ENCODE measurements at places on chromosomes 3 and 15. TPM values are rescaled to one million over a fixed set of nuclear protein-coding genes. Genes with fewer than 3 reads are reported as not detected.

The SETD5 gene
- total RNA-seq, result 185 TPM

The GOLGA8T gene
- not detected for total RNA-seq

The ZCWPW2 gene
- total RNA-seq, result 2.6 TPM

The C2CD4A gene
- total RNA-seq, result not detected

The DPP8 gene
- 54.4 TPM for total RNA-seq

The THSD4 gene
- 85.5 TPM for total RNA-seq

The BCHE gene
- total RNA-seq, result 53.3 TPM

The ZBTB11 gene
- total RNA-seq, result 55.8 TPM

The PPP1R14D gene
- total RNA-seq, result not detected

The NLGN1 gene
- total RNA-seq, result 74.2 TPM

The ALDH1A3 gene
- 143 TPM for total RNA-seq

The GATA2 gene
- 3.1 TPM for total RNA-seq

The GFM1 gene
- total RNA-seq, result 88.7 TPM

The NRG4 gene
- total RNA-seq, result 2.3 TPM

The ZMAT3 gene
- total RNA-seq, result 11.7 TPM

The GUCA1C gene
- total RNA-seq, result 14.0 TPM

The DPPA4 gene
- total RNA-seq, result 1.9 TPM

The USF3 gene
- 26.9 TPM for total RNA-seq

The ADAMTS9 gene
- total RNA-seq, result 77.6 TPM

The ISL2 gene
- 9.6 TPM for total RNA-seq

The CAND2 gene
- 17.7 TPM for total RNA-seq

The TERC gene
- 215 TPM for total RNA-seq

Measured in camera-type eye (tissue), 1 donor.